ENCODE measurements at places on chromosomes 7 and 10.

- DNase-seq, result no peak
Measured at GRCh38 chr7:80686576-80686975, 48.1 kb downstream of the CD36 start.

GRCh38 chr10:17764142-17764541 lies 12.1 kb downstream of the TMEM236 start:
- no peak for DNase-seq

DNA sequence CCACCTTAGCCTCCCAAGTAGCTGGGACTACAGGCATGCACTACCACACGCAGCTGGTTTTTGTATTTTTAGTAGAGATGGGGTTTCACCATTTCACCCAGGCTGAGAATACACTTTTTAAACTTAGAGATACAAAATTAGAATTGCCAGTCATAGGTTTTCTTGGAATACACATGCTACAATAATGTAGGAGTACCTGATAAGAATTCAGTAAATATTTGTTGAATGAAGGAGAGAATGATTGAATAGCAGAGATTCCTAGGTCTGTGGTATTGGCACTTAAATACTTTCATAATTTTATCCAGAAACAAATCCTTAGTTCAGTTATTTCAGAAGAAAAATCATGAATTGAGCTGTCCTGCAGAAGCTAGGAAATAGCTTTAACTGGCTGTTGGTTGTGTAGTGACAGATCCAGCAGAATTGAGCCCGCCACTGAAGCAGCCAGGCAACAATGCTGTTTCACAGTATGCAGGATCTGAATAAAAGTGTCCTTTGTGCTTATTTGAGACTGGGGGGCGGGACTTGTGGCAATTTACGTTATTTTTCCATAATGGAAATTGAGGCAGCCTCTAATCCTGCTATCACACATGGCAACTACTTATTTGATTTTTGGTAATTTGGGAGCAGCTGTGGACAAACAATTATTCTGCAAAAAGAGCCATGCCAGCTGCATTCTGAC lies 31.5 kb downstream of the NRF1 start:
- no peak for DNase-seq

- no peak for DNase-seq
Measured at GRCh38 chr10:11730779-11731178, 11.4 kb upstream of the ECHDC3 start.

GRCh38 chr7:149147072-149147751 lies at the start of gene ZNF398:
ZNF398 (plus strand) TSS chr7:149147453; CDS start chr7:149147743, 290 bp downstream.
- DNase-seq, result peak; percentile 88

DNA sequence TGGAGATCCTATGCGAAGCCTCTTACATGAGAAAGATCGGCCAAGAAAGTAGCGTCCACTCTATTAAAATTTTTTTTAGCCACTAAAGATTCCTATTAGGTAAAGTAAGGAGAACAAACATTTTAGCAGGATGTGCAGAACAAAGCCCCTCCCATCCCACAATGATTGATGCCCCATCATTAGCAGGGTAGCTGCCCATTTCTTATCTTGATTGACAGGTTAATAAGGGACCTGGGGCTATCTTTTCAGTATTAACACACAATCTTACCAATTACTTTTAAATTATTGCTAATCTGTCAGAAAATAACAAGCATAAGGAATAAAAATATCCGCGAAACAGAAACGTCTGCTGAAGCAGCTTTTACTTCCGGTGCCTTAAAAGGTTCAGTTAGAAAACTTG lies 5.1 kb downstream of the FZD8 start:
- no peak for DNase-seq

DNA sequence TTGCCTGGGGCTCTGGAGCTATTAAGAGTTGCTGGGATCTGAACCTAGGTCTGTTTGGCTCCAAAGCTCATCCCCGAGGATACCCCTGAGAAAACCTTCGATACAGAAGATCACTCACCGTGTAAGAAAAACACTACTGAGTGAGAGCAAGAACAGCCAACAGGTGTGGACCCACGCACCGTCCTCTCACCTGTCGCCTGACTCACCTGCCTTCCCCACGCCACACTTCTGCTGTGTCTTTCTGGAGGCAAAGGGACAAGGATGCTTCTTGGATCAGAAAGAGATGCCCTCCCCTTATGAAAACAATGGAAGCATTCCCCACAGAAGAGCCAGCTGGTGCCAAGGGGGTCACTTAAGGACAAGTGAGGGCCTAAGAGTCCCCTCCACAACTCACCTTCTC lies 46.7 kb downstream of the COL13A1 start:
- no peak for DNase-seq

DNA sequence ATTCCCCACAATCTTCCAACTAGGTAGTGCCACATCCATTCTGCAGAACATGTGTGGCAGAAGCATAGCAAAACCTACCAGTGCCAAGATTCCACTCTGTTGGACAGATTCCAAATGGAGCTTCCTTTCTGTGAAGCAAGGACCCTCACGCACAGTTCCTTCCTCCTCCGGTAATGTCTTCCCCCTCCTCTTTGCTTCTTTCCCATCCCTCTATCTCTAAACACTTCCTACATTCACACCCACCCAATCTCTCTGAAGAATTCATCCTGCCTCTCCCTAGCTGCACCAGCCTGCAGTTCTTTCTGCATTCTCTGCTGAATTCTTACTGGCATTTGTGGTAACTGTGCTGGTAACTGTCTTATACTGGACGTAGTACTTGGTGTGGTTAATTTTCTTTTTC lies 124.9 kb downstream of the RNLS start:
- DNase-seq, result no peak

DNA sequence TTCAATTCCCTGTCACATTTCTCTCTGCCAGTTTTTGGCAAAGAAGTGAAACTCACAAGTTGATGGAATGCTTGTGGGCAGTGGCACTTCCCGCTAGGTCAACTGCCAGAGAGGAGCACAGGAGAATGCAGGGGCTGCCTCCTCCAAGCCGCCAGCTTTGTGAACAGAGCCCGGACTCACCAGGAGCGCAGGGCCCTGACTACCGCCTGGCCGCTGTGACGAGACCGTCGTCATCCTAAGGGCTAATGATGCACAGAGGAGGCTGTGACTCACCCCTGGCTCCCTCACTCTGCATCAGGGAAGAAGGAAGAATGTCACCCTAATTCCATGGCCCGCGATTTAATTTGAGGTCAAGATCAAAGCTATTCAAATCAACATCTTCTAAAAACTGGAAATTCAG lies 123.9 kb downstream of the TAX1BP1 start:
- no peak for DNase-seq

DNA sequence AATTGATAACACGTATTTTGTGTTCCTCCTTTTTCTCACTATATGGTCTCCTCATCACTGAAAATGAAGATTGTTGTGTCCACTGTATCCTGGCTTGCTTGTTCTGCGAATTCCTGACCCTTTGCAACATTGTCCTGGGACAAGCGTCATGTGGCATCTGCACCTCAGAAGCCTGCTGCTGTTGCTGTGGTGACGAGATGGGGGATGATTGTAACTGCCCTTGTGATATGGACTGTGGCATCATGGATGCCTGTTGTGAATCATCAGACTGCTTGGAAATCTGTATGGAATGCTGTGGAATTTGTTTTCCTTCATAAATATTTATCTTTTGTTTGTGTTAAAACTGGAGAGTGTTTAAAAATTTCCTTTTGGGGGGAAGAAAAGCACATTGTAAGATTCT lies 93.7 kb downstream of the MDFIC start:
- no peak for DNase-seq

GRCh38 chr7:139623518-139623917 lies 100.0 kb downstream of the CLEC2L start:
- DNase-seq, result peak; percentile 7

DNA sequence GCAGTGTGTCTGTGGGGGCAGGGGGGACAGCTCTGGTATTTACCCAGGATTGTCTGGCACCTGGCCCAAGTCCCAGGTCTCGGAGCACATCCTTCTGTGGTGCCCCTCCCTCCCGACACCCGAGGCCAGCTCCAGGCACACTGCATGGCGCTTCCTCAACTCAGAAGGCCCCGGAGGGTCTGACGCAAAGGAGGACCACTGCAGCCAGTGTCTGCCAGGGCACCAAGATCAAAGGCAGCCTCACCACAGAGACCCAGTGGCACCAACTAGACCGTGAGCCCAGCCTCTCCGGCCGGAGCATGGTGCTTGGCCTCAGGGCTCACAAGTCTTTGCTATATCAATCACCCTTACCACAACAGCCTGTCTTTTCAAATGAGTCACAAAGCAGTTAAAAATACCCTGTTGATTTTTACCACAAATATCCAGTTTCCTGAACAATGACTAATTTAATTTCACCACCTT lies 99.3 kb upstream of the DDC start:
- DNase-seq, result no peak

DNA sequence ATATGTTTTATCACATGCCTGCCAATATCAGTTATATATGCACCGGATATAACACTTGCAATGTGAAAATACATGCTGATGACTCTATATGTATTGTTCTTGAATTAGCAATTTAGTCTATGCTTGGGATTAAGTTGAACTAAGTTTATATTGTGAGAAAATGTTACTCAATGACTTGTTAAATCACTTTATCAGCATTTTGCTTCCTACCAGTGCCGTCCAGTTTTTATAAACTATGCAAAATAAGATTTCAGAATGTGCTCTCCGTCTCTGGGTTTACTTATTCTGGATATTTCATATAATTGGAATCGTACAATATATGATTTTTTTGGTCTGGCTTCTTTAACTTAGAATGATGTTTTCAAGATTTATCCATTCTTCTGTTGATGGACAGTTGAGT lies 25.5 kb upstream of the SLC26A3 start:
- DNase-seq, result no peak

DNA sequence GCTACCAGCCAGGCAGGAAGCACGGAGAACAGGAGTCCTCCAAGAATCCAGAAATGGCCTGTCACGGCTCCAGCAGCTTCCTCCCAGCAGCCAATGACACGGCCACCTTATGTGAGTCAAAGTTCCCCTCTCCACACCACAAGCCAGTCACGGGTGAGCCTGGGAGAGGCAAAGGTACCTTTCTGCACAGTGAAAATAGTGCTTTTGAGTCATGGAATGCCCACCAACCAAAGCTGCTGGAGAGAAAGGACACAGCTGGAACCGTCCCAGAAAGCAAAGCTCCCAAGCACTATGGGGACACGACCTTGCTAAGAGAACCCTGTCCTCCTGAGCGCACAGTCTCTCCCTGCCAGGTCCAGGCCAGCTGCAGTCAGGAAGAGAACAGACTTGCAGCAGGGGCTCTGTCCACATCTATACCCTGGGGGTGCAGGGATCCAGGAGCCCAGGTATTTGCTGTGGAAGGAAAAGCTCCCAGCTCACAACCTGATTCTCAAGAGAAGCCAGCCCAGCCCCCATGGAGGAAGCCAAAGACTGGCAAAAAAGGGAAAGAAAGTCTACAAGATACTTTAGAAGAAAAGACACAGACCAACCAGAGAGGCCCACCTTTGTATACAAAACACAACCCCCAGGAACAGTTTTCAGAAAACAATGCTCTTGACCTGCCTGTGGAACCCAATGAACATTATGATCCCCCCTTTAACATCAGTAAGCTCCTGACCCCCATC lies 24.4 kb downstream of the C10orf71 start:
- no peak for DNase-seq

DNA sequence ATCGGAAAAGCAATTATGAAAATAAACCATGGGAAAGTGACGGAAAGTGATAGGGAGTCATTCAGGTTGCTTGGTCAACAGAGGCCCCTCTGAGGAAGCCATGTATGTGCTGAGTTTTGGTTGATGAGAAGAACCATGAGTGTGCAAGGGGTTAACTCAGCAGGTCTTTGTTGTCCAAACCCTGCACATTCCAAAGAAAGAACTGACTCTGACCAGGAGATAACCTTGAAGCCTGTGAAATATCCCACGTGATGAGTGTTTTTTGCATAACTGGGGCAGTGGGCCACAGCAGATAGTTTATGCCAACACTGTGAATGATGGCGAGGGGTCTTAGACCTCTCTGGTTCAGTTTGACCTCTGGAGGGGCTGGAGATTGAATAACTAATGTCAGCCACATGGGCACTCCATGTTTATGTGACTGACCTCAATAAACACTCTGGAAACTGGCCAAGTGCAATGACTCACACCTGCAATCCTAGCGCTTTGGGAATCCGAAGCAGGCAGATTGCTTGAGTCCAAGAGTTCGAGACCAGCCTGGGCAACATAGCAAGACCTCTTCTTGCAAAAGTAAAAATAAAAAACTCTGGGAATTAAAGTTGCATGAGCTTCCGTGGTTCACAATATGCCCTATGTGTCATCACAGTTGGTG lies 154.0 kb upstream of the FOXK1 start:
- no peak for DNase-seq

DNA sequence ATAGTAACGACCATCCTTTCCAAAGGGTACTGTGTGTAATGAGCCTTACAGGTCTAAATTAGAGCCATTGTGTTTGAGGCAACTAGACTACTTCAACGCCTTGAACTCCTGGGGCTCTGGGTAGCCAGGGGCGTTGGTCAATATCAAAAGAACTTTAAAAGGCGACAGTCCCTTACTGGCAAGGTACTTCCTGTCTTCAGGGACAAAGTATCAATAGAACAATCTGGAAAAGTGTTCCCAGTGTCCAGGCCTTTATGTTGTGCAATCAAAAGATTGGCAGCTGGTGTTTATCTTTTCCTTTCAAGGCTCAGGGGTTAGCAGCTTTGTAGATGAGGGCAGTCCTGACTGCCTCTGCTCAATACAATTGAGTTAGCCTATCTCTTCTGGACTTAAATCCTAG lies 284.3 kb downstream of the PARD3 start:
- no peak for DNase-seq

DNA sequence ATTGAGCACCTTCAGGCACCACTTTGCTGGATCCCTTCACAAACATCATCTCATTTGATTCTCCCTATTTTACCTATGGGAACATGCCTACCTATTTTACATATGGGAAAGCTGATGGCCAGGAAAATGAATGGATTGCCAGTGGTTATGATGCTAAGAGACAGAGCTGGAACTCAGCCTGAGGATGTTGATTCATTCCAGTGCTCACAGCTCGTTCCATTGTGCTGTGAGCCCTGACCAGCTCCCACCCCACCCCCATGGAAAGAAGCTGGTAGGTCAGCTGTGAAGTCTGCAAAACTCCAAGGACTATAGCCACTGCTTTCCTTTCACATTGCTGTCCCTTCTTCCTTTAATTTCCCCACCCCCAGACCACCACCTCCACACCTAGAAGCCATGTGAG lies 9.6 kb downstream of the UBTD1 start:
- no peak for DNase-seq

- no peak for DNase-seq
Measured at GRCh38 chr7:24502135-24502488, 71.1 kb upstream of the PALS2 start.

- DNase-seq, result no peak
Measured at GRCh38 chr7:7884855-7885254, 83.7 kb upstream of the GLCCI1 start.

GRCh38 chr7:64811767-64812166 lies 17.5 kb downstream of the ZNF138 start:
- DNase-seq, result no peak

GRCh38 chr7:116873619-116874018 lies 11.2 kb downstream of the CAPZA2 start:
- no peak for DNase-seq

- no peak for DNase-seq
Measured at GRCh38 chr7:92916770-92917224, 80.4 kb upstream of the CDK6 start.

- DNase-seq, result no peak
Measured at GRCh38 chr10:72417971-72418370, 63.3 kb upstream of the DNAJB12 start.

All from OCI-LY7 (cell line).